ENCODE measurements at places on chromosomes 6 and 20.

DNA sequence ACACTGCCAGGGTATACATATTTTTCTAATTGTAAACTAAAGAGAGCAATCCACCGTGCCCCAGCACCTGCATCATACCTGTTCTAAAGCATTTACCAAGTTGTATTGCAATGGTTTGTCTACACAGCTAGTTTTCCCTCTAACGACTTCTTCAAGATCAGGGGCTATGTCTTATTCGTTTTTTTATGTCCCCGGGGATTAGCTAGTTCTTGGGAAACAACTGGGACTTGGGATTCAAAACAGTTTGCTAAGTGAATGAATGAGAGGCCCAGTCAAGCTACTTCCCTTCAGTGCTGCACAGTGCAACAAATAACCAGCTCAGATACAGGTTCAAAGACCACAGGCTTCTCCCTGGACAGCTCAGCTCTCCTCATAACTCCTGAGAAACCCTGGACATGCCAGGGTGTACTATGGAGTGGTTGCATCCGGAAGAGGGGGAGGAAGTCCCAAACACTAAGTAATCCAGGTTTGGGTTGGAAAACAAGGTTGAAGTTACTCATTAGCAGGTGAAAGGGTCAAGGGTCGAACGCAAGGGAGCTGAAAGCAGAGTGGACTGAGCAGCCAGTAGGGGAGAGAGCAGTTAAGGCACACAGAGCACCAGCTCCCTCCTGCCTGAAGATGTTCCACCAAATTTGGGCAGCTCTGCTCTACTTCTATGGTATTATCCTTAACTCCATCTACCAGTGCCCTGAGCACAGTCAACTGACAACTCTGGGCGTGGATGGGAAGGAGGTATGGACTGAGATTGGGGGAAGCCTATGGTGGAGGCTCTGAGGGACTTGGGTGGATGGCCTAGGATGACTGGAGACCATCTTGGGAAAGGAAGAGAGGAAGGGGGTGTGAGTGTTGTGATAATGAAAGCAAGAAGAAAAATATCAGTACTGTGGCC is at the start of gene APOM:
APOM (plus strand) TSS at position 546 of the 889 bp plus-strand sequence; CDS start at position 619, 73 bp downstream.
- DNase-seq: no peak

- DNase-seq: no peak
Observed at GRCh38 chr6:28531479-28532128, 5.9 kb downstream of the GPX5 start.

DNA sequence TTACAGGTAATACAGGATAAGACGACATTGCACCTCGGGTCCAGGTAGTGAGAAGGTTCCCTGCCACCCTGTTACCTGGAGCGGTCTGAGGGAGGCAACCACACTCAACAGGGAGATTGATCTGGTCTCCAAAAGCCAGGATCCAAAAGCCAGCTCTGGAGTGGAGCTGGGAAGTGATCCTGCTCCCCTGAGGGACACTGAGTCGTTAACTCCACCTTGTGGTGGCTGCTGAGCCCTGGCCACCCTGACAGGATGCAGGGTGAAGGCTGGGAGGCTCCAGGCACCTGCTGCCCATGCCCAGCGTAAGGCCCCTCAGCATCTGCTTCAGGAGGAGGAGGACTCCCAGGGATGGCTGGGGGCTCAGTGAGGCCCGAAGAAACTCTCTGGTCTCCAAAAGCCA is 38.7 kb upstream of the SLC22A2 start:
- no peak for DNase-seq

GRCh38 chr6:133214267-133214666 is 26.9 kb upstream of the EYA4 start:
- peak; percentile 28 for DNase-seq

- DNase-seq: no peak
Observed at GRCh38 chr6:103783329-103783728, 1076.4 kb downstream of the HACE1 start.

GRCh38 chr6:111032484-111033140 is 50.8 kb downstream of the RPF2 start:
- DNase-seq: peak; percentile 53

DNA sequence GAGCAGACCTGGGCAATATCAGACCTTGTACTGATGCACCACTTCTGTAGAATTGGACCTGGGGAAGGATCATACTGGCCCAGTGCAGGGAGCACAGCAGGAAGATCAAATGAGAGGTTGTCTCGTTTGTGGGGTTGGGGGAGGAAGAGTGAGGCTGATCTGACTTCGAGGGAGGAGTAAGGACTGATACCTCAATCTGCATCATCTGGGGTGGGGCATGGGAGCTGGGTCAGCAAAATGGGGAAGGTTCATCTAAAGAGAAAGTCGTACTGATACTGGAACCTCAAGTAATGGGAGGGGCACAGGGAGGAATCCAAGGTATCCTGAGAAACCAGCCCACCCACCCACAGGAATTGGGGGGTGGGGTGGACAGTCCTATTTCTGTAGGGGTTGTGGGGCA is 3.7 kb downstream of the RNF39 start:
- DNase-seq: no peak

DNA sequence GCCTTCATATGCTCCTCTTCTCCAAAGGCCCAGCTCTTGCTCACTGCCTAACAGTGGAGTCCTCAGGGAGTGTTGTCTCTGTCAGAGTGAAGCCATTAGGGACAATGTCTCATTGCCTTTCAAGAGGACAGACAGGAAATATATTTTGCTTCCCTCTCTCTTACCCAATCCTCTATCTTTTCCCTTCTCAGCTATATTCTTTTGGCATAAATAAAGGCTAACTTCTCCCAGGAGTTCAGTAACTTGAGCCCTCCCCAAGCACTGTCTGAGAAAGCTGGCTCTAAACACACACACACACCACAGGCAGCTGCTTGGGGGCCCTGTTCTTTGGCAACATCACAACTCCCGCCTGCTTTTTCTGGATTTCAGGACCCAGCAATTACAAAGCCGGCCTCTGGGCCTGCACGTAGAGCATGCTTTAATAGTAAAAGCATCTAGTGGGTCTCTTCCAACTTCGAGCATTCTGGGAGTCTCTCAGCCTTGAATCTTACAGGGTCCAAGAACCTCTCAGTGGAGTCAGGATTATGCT is 34.7 kb upstream of the LAMA4 start:
- DNase-seq: peak; percentile 90

DNA sequence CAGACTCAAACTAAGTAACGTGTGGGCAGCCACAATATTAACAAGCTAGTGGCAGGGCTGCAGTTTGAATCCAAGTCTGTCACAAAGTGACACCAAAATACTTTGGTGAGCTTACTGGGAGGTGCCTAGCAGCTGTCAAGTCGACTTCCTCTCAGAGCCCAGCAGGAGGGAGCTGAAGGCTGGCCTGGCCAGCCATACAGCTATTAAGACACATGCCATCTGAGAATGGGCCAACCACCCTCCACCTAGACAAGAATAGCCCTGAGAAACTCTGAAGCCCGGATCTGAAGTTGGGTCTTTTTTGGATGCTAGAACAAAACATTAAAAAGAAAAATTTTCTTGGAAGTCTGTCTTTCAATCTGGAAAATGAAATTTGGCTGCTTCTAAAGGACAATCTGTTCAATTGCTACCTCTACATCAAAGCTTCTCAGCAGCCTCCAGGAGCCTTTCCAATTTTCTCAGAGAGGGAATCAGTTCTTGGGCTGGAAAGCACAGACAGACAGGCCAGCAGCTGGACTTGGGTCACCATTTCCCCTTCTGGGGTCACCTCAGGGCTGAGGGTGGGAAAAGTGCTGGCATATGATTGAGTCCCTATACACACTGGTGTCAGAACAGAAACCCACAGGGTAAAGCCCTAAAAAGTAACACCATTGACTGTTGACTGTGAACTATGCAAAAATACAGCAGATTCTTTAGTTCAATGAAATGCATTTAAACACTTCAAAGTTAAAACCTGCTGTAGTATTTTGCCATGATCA is 42.9 kb downstream of the UQCC1 start:
- DNase-seq: peak; percentile 29

DNA sequence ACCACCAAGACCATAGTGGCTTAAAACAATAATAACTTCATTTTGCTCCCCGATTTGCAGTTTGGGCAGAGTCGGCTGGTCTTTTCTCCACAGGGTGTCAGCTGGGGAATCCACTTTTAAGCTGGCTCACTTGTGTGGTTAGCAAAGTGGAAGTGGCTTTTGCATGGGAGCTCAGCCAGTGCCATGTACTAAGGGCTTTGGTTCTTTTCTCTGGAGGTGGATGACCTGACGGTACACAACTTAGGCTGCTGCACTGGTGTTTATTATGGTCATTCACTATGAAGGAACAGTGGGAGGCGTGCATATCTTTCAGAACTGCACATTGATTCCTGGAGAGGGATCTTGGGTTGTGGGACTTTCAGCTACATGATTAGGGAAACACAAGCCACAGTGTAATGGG is 141.0 kb downstream of the OR2B2 start:
- no peak for DNase-seq

DNA sequence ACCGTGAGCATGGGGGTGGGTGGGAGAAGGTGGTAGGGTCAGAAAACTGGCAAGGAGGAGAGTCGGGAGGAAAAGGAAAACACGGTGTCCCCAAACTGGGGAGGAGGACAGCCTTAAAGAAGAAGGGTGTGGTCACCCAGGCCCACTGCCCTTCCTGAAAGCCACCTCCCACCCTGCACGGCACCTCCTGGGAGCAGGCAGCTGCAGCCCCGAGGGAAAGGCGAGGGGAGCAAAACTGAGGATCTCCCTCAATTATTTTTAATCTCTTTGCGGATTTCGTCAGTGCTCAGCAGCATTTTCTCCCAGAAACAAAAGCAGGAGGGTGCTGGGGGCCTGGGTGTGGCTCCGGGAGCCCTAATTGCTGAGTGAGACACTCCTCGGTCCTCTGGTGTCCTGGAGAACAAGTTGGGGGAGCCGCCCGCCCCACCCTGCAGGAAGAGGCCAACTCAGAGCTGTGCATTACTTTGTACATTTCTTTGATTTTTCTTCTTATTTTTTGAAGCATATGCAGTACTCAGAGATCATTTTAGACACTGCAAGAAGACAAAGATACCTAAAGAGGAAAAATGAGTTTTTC is 56.4 kb downstream of the RIOK1 start:
- no peak for DNase-seq

GRCh38 chr6:12601881-12602280 is 114.7 kb upstream of the PHACTR1 start:
- no peak for DNase-seq

DNA sequence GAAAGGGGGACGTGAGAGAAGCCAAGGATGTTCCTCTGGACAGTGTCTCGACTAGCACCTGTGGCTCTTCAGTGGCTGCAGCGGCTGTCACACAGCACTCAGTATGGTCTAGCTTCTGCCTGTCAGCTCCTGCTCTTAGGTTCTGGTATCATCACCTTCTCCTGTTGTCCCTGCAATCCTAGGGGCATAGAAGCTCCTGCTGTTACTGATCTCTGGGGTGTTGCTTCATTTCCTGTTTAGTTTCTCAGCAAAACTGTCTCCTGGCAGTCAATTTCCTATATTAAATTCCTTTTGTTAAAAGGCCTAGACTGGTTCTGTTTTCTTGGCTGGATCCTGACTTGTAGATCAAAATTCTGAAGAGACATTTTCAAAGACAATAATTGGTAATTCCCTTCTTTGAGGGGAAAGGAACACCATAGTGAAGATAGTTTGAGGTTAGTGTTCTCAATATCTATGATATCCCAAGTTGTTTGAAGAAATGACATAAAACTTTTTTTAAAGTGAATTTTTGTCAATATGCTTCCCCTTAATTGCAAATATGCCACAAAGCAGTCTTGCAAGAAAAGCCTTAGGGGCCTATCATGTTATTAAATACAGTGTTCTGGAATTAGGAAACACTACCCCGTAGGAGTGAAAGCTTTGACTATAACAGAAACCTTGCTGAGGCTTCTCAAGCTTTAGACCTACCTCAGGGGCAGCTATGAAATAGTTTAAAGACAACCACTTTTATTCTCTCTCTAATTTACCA is 148.5 kb downstream of the KIF6 start:
- DNase-seq: no peak

GRCh38 chr6:140855520-140855919 is 1277.2 kb upstream of the GJE1 start:
- no peak for DNase-seq

DNA sequence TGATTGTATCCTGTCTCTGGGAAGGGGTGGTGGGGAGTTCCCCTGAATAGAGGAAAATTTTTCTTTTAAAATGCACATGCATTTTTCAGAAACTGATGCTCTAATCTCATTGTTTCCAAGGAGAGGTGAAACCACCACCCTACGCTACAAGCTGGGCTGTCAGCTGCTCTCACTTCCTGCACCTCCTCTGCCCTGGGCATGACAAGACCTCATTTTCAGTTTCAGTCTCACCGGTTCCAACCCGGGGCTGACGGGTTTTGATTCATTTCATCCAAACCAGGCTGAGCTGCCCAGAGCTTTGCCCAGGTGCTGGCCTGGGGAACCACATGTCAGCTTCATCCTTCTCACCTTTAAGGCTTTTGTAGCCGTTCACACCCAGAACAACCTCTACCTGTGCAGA is 99.7 kb downstream of the EYA2 start:
- no peak for DNase-seq

- DNase-seq: peak; percentile 64
Observed at GRCh38 chr6:43088654-43089056, 12.5 kb downstream of the PTK7 start.

DNA sequence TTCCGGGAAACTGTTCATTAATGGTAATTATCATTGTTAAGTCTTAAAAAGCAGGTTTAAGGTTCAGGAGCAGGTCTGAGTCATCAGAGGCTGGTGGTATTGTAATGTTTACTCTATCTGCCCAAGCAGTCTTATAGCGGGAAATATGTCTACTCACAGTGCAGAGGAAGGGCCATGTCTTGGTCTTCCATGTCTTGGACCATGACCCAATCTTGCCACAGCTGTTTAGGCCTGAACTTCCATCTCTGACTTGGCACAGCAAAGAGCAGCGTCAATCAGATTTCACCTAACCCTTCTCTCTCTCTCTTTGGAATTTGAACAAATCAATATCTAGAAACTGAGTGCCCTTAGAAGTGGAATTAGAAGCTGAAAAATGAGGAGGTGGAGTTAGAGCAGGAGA is 25.8 kb downstream of the SLC2A12 start:
- peak; percentile 56 for DNase-seq

GRCh38 chr20:39993742-39994141 is 695.3 kb downstream of the MAFB start:
- no peak for DNase-seq

- DNase-seq: no peak
Observed at GRCh38 chr20:32017711-32018251, 7.5 kb downstream of the CCM2L start.

- DNase-seq: no peak
Observed at GRCh38 chr20:36043441-36043840, 75.1 kb downstream of the CNBD2 start.

DNA sequence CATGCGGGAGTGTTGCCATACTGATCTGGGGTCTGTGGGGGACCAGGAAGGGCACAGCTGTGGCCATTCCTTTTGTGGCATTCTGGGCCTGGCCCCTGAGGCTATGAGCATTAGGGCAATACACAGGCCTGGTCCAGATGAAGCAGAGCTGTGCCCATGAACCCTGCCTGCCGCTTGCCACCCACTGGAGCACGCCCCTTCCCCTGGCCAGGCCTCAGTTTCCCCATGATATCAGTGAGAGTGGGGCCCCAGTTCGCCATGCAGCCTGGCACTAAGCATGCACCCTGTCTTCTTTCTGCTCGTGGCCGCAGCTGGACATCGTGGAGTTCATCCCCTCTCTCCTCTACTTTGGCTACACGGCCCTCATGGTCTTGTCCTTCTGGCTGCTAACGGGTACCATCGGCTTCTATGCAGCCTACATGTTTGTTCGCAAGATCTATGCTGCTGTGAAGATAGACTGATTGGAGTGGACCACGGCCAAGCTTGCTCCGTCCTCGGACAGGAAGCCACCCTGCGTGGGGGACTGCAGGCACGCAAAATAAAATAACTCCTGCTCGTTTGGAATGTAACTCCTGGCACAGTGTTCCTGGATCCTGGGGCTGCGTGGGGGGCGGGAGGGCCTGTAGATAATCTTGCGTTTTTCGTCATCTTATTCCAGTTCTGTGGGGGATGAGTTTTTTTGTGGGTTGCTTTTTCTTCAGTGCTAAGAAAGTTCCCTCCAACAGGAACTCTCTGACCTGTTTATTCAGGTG is 42.4 kb downstream of the PLAGL2 start:
- no peak for DNase-seq
